ENCODE measurements at places on chromosomes 5 and 9.

DNA sequence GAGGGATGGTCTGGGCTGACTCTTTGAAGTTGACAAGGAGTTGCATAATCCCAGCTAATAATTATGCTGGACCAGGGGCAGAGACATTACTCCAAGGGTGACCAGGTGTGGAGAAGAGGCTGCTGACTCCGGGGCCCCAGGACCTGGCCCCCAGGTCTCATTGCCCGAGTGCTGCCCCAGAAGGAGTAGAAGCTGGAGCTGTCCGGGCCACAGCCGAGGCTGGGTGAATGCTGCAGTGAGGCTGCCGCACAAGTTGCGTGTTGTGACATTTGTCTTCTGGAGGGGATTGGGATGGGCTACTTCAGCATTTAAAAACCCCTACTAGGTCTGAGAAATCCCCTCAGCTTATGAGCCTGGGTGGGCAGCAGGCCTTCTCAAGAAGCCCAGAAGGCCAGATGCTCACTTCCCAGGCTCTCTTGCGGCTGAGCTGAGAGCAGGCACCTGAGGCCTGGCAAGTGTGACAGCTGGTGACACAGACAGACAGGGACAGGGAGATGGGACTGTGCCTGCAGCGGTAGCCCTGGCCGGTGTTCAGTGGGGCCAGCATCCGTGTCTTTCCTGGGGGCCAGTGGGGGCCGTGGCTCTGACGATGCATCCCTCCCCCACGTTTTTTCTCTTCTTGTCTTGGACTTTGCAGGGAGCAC, 122.8 kb downstream of the KCNIP1 start:
- no peak for DNase-seq

- DNase-seq = no peak
These were observed 99.9 kb upstream of the BNC2 start for GRCh38 chr9:16970321-16970720.

GRCh38 chr9:104608336-104608735, 2.9 kb upstream of the OR13C2 start:
- peak; percentile 2 for DNase-seq

- DNase-seq = no peak
These were observed 51.3 kb downstream of the ANXA1 start for GRCh38 chr9:73202980-73203379.

DNA sequence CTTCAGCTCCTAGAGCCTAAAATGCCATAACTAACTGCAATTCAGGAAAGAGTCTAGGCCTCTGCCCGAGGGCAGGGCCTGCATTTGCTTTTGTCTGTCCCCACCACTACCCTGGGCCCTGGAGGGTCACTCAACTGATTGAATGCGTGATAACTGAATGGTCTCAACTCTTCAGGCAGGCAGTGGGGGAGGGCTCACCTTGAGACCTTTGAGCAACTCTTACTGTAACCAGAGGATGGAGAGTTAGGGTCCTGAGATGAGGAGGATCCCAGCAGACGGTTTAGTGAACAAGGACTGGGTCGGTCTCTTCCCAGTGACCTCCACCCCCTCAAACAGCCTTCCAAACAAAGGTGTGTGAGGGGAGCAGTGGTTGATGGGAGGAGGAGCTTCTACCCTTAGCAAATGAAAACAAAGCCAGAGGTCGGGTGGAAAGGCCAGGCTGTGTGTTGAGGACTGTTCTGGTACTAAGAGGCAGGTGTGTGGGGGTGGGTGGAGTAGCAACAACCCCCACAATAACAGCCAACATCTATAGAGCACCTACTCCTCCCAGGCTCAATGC, 59.4 kb downstream of the CXXC5 start:
- DNase-seq = peak; percentile 44

- DNase-seq = no peak
These were observed 438 bp downstream of the TRIP13 start for GRCh38 chr5:893137-893506.

- no peak for DNase-seq
These were observed 688.8 kb downstream of the SEMA5A start for GRCh38 chr5:8857051-8857450.

- DNase-seq = no peak
These were observed 502.7 kb downstream of the TLE4 start for GRCh38 chr9:80074439-80074838.

DNA sequence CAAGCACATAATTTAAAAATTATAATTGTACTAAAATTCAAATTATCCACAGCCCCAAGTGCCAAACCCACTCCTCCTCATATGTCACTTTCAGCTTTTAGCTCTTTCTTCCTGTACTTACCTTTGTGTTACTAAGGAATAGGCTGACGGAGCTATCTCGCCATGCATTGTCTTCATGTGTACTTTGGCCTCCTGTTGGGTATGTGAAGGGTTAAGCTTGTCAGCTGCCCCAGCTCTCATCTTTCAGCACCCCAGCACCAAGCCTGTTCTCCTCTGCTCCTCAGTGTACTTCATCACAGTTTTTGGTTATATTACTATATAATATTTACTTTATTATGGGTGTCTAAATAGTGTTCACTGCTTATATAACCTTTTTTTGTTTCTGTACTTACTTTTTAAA, 46.2 kb downstream of the OSTF1 start:
- DNase-seq = no peak

DNA sequence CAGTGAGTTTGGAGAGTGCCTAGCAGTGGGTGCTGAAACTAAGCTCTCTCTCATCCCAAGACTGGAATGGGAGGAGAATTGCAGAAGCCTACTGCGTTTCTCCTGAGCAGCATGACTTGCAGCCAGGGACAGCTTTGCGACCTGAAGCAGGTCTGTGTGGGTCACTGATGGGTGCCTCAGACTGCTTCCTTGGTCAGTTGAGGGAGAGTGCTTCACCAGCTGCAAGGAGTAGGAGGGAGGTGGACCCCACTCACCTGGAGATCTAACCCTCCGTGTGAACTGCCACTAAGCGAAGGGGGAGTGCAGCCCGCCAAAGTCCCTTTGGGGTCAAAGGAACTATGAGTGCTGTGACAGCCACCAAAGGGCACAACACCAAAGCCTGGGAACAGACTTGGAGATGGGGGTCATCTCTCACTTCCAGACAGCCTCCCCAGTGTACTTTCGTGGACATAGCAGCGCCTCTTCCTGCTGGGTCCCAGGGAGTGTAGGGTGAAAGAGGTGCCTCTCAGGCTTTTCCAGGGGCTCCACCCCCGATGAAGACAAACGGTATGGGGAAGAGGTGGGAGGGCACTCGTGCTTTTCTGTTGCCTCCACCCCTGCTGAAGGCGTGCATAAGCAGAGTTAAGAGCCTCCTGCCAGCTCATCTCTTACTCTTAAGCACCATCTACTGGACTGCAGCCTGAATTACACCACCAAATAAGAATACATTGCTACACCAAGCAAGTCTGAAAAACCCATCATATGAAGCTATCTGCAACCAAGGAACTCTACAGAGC, 34.3 kb upstream of the MACIR start:
- DNase-seq = peak; percentile 39

DNA sequence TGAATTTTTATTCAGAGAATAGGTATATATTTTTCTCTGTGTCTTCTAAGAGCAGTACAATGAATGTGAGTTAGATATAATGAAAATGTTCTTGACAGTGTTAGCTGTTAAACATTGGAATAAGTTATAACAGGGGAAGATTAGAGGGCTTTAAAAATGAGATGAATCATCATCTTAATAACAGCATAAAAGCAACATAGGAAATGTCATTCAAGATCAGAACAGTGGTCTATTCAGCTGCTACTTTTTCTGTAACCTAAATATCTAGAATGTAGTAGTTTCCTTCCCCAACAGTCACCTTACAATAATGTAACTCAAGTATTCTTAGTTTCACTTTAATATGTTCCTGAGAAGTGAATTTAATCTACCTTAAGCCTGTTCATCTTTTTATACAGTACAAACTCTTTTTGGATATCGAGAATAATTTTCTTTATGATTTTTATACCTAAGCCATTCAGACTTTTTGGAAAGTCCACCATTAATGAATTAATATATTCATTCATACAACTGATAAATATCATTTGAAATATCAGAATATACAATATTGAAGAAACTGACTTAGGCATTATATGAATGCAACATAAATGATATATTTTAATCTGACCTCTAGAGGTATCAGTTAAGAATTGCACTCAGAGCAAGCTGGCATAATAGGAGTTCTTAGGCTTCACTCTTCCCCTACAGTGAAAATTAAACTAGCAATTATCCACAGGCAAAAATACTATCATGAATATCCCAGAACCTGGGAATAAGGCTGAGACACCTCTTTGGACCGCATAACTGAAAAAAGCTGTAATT, 66.1 kb upstream of the EDIL3 start:
- no peak for DNase-seq

DNA sequence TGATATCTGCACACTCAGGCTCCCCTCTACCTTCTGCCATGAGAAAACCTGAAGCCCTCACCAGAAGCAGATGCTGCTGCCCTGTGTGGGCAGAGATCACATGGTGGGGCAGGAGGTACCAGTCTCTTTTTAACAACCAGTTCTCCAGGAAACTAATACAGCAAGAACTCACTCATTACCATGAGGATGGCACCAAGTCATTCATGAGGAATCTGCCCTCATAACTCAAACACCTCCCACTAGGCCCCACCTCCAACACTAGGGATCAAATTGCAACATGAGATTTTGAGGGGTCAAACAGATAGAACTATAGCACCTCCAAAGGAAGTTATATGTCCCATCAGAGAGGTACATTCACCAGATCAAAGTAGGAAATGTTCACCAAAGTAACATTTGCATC, 136.3 kb upstream of the SHB start:
- no peak for DNase-seq

DNA sequence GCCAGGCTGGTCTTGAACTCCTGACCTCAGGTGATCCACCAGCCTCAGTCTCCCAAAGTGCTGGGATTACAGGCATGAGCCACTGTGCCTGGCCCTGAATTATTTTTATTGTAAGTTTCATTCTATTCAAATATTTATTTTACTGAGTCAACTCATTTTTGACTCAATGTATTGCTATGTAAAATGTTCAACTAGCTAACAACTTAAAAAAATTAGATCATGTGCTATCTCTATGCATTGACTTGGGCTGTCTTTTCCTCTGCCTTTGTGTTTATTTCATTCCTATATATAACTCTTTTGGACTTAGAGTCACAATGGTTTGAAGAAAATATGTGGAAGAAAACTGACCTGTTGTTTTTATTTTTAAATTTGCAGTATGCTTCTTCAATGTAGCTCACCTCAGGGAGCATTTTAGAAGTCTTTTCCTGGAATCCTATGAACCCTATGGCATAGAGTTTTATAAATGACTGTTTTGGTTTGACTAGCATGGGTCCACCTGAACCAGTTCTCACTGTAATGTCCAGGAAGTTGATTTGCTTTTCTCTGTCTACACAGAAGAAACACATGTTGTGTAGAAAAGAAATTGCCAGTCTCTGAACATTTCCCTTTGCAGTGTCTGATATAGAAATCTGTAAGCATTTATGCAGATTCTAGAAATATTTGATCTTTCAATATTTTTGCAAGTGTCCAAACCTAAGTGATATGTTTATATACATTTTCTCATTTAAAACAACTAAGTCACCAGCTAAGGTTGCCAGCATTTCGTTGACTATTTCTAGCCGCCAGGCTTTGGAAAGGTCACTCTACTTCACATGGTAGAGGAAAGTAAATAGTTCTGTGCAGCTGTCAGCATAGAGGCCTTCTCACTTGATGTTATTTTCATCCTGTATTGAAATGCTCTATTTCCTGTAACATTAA, 138.8 kb downstream of the PCSK1 start:
- peak; percentile 12 for DNase-seq

GRCh38 chr5:131617140-131617822, 17.7 kb downstream of the RAPGEF6 start:
- no peak for DNase-seq

- DNase-seq = no peak
These were observed 2.4 kb downstream of the MACIR start for GRCh38 chr5:103260951-103261350.

GRCh38 chr5:109485030-109485429, 75.3 kb upstream of the PJA2 start:
- peak; percentile 70 for DNase-seq

DNA sequence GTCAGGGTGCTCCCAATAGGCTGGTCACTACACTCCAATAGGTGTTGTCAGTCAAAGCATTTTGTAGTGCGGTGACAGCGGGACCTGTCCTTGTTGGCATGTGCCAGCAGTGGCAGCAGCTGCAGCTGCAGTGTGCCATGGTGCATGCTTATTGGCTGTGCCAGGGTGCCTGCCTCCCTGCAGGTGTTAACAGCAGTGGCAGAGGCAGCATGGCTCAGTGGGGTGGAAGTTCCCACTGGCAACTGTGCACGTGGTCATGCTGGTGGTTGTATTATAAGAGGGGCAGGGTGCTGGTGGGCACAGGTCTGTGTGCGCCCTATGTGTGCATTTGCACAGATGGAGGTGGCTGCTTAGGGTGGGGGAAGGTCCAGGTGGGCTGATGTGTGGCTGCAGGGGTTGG, 133.7 kb upstream of the EDIL3 start:
- DNase-seq = no peak

DNA sequence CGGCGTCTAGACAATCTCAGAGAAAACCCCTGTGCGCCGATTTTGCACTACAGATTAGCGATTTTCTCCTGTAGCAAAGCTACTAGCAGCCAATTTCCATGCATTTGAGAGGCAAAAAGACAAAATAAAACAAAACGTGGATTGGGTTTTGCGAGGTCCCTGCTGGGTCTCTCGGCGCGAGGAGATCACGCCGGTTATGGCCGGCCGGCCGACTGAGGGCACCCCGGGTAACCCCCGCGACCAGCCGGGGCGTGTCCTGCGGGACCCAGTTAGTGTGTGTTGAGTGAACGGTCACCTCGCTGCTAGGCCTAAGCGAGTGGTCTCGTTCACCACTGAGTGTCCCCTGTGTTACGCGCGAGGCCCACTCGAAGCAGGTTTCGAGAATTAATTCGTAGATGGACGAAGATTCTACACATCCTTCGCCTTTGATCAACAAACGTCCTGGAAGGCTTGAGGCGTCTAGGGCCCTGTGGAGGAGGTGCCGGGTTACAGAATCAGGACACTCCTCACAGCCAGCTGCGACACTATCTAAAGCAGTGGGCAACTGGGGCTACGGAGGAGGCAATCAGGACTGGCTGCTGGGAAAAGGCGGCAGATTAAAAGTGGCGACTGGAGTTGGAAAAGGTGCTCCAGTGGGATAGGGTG, 764 bp upstream of the VDAC1 start:
- DNase-seq = no peak

GRCh38 chr5:82614706-82615105, 336.6 kb upstream of the RPS23 start:
- DNase-seq = no peak

- no peak for DNase-seq
These were observed 29.3 kb upstream of the CAMK4 start for GRCh38 chr5:111194925-111195324.

- no peak for DNase-seq
These were observed 53.1 kb downstream of the TSPAN17 start for GRCh38 chr5:176700239-176700847.
